ENCODE measurements at places on chromosomes 13 and 19.

GRCh38 chr13:29000826-29001225 lies 180.7 kb downstream of the MTUS2 start:
- no peak for DNase-seq

GRCh38 chr19:9014803-9015202 lies 4.6 kb upstream of the MUC16 start:
- DNase-seq, result no peak

DNA sequence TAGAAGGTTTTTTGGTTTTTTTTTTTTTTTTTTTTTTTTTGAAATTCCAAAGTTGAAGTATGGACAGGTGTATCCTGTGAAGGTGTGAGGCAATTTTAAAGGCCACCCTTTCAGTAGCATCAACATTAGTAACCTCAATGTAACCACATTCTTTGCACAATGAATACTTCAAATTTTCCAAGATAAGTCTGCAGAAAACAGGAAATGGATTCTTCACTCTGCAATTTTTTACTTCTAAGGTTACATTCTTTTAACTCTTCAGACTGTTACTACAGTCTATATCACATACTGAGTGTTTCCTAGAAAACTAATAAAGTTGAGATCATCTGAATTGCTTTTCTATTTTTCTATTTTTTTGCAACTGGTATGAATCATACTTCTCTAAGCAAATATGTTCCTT lies 569.0 kb upstream of the GPC6 start:
- no peak for DNase-seq

- no peak for DNase-seq
These were observed 39.9 kb downstream of the ITGBL1 start for GRCh38 chr13:101492251-101492910.

DNA sequence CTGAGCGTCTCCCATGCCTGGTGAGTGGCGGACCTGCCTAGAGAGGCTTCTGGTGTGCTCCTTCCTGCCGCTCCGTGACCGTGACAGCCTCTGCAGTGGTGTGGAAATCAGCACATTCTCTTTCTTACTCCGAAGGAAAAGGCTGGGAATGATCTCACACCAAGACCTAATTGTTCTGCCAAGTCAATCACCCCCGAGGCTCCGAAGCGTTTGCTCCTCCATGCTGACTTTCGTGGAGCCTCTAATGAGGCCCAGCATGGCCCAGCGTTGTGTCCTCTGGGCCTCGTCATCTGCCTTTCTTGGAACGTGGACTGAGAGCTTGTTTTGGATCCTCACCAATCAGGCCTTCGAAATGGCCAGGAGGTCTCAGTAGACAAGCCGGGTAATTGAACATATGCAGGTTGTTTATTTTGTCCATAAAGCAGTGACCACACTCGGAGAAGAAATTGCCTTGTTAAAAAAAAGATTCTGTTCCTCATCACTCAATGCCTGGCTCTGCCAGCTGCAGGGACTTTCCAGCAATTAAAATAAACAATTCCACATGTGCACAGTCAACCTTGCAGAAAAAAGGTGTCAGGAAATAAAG lies 107.1 kb downstream of the UBL3 start:
- DNase-seq, result no peak

- DNase-seq, result no peak
These were observed 105.5 kb downstream of the MBNL2 start for GRCh38 chr13:97327506-97328221.

GRCh38 chr19:633786-634639 lies 676 bp upstream of the POLRMT start:
- DNase-seq, result no peak

Measured in effector memory CD4-positive, alpha-beta T cell (primary cell).